ENCODE measurements at places on chromosomes 3 and 15. TPM values are rescaled to one million over a fixed set of nuclear protein-coding genes. Genes with fewer than 3 reads are reported as not detected.

Gene ANP32A
- total RNA-seq = 277 TPM

Gene KLHL6
- 0.01 TPM for total RNA-seq

Gene NANOGP8
- total RNA-seq = not detected

Gene EIF1B
- 71.4 TPM for total RNA-seq

Gene ARGFX
- total RNA-seq = not detected

Gene CYP8B1
- not detected for total RNA-seq

Gene ITIH1
- not detected for total RNA-seq

Gene HMCES
- total RNA-seq = 41.9 TPM

Gene CCDC80
- total RNA-seq = 47.0 TPM

Gene SYNPR
- total RNA-seq = not detected

Gene THRB
- 1.3 TPM for total RNA-seq

Gene PLS1
- 9.7 TPM for total RNA-seq

Gene PLSCR2
- total RNA-seq = 0.11 TPM

Gene TRAT1
- total RNA-seq = not detected

Gene SLC28A1
- 0.04 TPM for total RNA-seq

Gene ZNF660
- total RNA-seq = not detected

Gene DPPA4
- total RNA-seq = not detected

Gene CAMK2N2
- total RNA-seq = 1.5 TPM

Gene WDR48
- 25.5 TPM for total RNA-seq

Gene CSPG5
- total RNA-seq = 1.3 TPM

Gene SLC27A2
- 38.5 TPM for total RNA-seq

Gene ATP13A5
- total RNA-seq = not detected

Gene MST1R
- 5.3 TPM for total RNA-seq

Gene RLBP1
- not detected for total RNA-seq

Gene CELF6
- total RNA-seq = not detected

Gene NLGN1
- not detected for total RNA-seq

Gene LIPC
- total RNA-seq = not detected

Gene ZNF501
- not detected for total RNA-seq

Gene MORC1
- 0.02 TPM for total RNA-seq

Gene EPM2AIP1
- total RNA-seq = 4.9 TPM

Gene RYR3
- total RNA-seq = 0.05 TPM

Gene TICRR
- total RNA-seq = 10.1 TPM

Gene PPP1R14D
- 0.21 TPM for total RNA-seq

Gene SLC12A1
- total RNA-seq = not detected

Gene GOLGA6L10
- 0.35 TPM for total RNA-seq

Gene COLQ
- total RNA-seq = 0.24 TPM

Gene SLC6A20
- 0.04 TPM for total RNA-seq

Gene HESX1
- total RNA-seq = not detected

Gene CPLX3
- total RNA-seq = not detected

Gene HACL1
- total RNA-seq = 23.7 TPM

Gene OR5K2
- total RNA-seq = not detected

Gene RNF7
- total RNA-seq = 117 TPM

Gene SAMMSON
- total RNA-seq = not detected

Gene CLN6
- total RNA-seq = 86.1 TPM

Gene PLEKHO2
- 5.9 TPM for total RNA-seq

Gene CHRNA7
- total RNA-seq = 3.2 TPM

Gene TMEM158
- total RNA-seq = 9.7 TPM

Gene ZPLD1
- not detected for total RNA-seq

Gene P2RY13
- total RNA-seq = not detected

Gene TMEM207
- not detected for total RNA-seq

Gene COL6A5
- total RNA-seq = not detected

Gene SEMA3F
- total RNA-seq = 22.0 TPM

Gene NR1I2
- not detected for total RNA-seq

Gene TRH
- total RNA-seq = not detected

Gene NAALADL2
- total RNA-seq = not detected

Gene TBCCD1
- total RNA-seq = 5.8 TPM
